ENCODE measurements at places on chromosomes 5 and 9.
A peak's percentile ranks its signal among the peaks of the same experiment; 100 is the strongest.

GRCh38 chr5:14655146-14655741, 9.3 kb upstream of the OTULIN start:
- no peak for DNase-seq

DNA sequence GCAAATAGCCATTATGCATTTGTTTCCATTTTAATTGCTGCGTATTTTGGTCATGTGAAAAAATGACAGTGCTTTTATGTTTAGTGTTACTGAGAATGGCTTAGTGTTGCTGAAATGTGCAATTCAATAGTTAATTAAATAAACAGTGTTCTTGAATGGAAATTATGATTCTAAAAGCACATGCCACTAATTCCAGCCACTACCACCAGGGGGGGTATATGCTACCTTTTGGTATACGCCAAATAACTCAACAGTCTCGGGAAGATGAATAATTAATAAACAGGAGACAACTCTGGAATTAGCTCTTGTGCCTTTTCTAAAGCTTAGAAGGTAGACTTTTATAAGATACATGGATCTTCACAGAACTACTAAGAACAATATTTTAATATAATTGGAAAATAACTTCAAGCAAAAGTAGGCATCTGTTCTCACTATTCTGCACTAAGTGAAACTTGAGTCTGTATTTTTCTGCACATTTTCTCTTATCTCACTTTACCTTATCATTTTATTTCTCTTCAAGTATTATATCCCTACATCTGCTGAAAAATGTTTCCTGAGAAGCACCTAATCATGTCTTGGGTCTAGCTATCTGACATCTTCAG, 83.5 kb upstream of the MINAR2 start:
- DNase-seq: no peak

DNA sequence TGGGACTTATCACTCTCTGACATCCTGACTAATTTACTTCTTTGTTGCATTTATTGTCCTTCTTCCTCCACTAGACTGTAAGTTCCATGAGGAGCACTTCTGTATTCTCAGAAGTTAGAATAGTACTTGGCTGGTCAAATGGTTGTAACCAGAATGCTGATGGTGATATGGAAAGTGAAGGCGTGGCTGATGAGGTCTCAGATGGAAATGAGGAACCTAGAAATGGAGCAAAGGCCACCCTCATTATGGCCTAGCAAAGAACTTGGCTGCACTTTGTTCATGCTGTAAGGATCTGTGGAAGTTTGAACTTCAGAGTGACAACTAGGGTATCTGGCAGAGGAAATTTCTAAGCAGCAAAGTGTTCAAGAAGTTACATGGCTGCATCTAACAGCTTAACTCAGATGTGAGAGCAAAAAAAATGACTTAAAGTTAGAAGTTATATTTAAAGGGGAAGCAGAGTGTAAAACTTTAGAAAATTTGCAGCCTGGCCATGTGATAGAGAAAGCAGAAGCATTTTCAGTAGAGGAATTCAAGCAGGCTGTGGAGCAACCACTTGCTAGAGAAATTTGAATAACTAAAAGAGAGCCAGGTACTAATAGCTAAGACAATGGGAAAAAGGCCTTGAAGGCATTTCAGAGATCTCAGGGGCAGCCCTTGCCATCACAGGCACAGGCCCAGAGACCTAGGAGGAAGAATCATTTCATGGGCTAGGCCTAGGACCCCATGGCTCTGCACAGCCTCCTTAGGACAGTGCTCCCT, 14.9 kb upstream of the SLC22A5 start:
- DNase-seq: no peak

DNA sequence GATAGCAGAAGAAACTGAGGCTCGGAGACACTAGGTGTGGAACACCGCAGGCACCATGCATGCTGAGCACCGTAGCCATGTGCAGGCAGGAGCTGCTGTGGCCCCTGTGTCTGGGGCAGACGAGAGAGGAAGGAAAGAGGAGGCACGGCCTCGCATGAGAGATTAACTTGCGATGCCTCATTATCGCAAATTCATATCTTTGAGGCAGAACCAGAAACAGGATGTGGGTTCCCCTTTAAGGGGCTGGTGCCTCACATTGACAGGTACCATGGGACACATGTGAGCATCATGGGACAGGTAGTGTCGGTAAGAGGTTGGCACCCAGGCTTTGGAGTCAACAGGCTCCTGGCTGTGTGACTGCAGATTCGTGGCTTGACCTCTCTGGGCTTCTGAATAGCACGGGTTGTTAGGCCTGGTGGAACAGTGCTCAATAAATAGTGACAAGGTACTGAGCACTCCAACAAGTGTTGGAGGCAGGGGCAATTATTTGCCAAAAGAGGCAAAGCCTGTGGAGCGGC, 40.8 kb downstream of the NAIF1 start:
- no peak for DNase-seq

- DNase-seq: no peak
Observed at GRCh38 chr5:156421798-156422197, 94.8 kb downstream of the SGCD start.

DNA sequence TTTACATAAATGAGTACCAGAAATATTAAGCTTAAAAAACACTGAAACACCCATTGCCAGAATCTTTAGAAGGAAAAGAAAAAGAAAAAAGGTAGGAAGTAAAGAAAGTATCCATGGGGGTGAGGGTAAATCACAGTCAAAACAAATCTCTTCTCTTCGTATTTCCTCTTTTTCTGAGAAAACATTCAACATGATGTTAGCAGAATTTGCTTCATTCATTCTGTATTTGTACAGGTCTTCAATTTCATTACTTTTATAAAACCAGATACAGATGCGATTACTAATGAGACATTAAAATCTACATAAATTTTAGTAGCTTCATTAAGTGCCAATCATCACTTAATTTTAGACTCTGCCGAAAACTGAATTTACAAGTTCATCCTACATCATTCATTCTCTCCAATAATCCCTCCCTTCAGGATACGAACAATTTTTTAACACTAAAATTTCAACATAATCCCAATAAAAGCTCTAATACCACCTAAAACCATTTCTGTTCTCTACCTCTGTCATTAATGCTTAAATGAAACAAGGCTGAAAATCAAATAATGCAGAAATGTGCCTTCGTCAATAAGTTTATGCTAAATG, 7.0 kb downstream of the NR3C1 start:
- no peak for DNase-seq

- DNase-seq: no peak
Observed at GRCh38 chr5:176446884-176447590, 1.1 kb upstream of the FAF2 start.

GRCh38 chr5:134537297-134537696, 11.8 kb downstream of the JADE2 start:
- no peak for DNase-seq

- DNase-seq: no peak
Observed at GRCh38 chr9:134263596-134263995, 62.7 kb upstream of the RXRA start.

DNA sequence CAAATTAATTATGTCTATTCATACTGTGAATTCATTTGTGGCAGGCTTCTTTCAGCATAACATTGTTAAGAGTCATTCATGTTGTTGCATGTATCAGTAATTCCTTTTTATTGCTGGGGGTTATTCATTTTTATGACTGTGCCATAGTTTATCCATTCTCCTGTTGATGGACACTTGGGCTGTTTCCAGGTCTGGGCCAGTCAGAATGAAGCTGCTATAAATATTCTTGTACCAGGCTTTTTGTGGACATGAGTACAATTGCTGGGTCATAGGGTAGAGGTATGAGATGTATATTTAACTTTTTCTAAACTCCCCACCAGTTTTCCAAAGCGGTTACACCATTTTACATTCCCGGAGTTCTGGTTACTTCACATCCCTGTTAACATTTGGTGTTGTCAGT, 13.6 kb downstream of the PRPF4 start:
- no peak for DNase-seq

GRCh38 chr5:5419291-5420210, 2.9 kb upstream of the ICE1 start:
- no peak for DNase-seq

GRCh38 chr9:6433410-6433809, 20.4 kb downstream of the UHRF2 start:
- DNase-seq: no peak

- DNase-seq: no peak
Observed at GRCh38 chr9:105255421-105255820, 11.0 kb downstream of the SLC44A1 start.

DNA sequence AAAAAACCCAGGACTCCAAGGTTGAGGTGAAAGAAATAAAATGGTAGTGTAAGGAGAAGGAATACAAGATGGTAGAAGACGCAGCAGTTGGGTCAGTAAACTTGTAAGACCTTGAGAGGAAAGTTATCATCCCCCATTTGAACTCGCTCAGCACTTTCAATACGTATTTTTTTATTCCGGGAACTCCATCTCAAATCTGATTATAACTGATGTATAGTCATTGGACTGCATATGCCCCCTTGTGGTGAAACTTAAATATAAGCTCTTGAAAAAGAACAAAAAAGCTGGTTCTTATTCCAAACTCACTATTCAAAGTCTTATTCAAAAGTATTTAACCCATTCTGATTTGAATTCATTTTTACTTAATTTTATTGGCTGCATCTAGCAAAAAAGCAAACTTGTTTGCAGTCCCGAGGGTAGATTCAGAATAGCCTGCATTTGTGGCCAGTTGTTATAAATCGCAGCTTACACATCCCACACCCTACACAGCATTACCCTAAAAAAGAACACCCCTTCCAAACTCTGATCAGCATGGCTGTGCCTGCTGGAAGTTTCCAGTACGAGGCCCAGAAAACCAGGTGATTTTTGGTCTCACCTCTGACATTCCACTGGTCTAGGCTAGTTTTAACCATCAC, 118.0 kb downstream of the ESM1 start:
- no peak for DNase-seq

GRCh38 chr5:171810227-171810626, 24.6 kb downstream of the SMIM23 start:
- no peak for DNase-seq

- DNase-seq: no peak
Observed at GRCh38 chr5:115531380-115531779, 13.2 kb downstream of the FEM1C start.

DNA sequence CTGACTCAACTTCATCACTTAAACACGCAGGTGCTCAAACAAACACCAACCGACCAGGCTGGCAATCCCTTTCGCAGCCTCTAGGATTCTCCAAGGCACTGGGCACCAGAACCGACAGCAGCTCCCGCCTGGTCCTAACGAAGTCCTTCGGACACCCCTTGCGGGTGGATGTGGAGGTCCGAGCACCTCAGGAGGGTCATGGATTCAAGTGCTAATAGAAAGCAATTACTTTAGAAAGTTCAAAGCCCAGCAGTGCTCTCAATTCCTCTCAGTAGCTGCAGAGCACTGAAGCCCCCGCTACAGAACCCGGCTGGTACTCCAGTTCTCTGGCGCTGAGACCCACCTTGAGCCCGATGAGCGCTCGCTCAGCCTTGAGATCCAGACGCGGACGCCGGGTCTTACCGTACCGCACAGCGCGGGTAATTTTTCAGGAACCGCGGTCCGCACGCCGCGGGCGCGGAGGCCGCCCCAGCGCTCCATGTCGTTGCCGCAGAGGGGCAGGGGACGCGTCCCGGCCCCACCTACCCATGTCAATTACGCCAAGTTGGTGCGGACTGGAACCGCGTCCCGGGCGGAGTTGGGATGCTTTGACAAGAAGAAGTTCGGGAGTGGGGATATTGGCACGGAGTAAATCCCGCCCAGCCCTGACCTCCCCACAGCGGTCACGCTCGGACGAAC, 638 bp downstream of the MARCHF3 start:
- DNase-seq: peak; percentile 43

DNA sequence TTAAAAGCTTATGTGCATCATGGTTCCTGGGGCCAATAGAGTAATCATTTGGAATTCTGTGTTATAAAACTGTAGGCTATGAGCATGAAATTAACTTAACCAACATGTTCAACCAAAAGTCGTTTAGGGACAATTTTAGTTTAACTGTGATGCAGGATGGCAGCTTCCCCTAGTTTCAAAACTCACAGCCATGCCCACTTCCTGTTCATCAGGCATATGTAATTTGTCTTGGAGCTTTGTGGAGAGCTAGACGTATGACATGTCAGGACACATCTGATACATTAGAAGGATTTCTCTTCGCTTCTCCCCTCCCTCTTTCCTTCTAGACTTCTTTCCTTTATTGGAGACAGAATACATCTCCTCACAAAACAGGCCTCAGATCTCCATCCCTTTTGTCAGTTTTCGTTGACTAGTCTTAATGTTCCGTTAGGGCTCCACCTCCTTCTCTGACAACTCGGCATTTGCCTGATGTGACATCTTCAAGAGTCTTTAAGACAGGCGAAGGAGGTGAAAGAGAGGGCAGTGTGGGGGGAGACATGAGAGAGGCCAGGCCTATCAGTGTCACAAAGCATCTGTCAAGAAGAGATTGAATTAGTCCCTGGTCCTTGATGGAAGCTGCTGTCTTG, 176.0 kb downstream of the MSX2 start:
- no peak for DNase-seq

DNA sequence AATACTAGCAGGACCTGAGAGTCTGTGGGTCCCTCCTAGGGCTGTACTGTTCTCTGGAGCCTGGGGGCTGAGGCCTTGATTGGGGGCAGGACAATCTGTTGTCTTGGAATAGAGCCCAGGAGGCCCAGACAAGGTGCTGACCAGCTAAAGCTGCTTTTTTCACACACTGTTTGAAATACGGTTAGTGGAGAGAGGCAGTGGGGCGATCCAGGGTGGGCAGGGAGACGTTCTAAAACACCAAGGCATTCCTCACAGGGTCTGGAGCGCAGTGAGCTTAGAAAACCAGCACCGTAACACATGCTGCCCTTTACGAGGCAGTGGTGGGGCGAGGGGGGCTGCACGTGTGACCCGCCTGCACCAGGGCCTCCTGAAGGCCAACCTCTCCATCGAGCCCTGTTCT, 55.1 kb downstream of the EHMT1 start:
- no peak for DNase-seq

- no peak for DNase-seq
Observed at GRCh38 chr5:109455598-109456096, 45.9 kb upstream of the PJA2 start.

DNA sequence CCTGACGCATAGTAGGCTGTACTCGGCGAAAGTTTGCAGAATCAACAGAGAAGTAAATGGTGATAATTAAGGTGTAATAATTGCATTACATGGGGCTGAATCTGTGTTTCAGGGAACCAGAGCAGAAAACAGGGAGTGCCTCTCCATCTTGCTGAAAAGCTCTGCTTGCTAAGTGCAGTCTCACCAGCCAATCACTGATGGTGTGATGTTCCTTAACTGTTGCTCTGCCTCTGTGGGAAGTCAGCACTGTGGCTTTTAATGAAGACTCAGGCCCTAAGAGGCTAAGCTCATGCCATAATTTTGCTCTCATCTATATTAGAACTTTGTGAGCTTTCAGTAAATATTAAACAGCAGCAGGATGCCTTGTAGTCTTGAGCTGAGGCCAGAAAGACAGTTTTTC, 4.5 kb downstream of the PHF24 start:
- DNase-seq: no peak

- DNase-seq: no peak
Observed at GRCh38 chr5:131495536-131496399, 139.3 kb downstream of the RAPGEF6 start.
